Epithelial cell of esophagus (primary cell): ENCODE measurements at places on chromosomes 12 and 14.

GRCh38 chr12:27852117-27852516 lies 72.1 kb upstream of the MANSC4 start:
- DNase-seq: peak; percentile 28

DNA sequence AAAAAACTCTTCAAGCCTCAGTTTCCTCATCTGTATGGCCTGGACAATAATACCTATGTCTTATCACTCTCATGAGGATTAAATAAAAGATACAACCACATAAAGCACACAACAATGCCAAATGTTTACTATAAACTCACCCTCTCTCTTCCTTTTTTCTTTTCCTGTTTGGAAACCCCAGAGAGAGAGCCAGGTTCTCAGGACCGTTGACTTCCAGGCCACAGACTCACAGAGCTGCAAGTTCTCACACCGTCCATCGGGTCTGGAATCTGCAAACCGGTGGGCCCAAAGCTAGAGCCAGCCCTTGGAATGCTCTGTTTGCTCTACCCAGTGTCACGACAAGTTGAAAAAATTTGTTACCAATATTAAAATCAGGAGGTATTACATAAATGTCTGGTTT lies 4.6 kb upstream of the CD4 start:
- DNase-seq: no peak

- DNase-seq: no peak
These were observed 19.2 kb downstream of the SLC7A8 start for GRCh38 chr14:23164250-23164649.

GRCh38 chr12:23290627-23291330 lies 658.7 kb downstream of the SOX5 start:
- no peak for DNase-seq

GRCh38 chr12:68336889-68337303 lies 4.7 kb upstream of the MDM1 start:
- peak; percentile 91 for DNase-seq

DNA sequence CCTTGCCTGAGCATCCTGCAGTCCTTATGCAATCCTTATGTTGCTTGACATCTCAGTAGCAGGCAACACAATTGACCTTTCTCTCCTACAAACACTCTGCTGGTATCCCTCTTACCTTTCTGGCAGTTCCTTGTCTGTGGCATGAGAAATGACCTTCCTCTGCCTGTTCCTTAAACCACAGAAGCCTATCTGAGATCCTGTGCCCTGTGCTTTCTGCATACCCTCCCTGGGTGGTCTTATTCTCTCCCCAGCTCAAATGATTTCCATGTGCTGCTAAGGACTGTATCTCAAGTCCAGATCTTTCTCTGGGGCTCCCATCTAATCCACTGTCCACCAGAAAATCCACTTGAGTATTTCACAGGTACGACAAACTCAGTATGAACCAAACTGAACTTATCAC lies 2.0 kb upstream of the ARHGAP9 start:
- DNase-seq: no peak

- DNase-seq: no peak
These were observed 64.8 kb downstream of the DACT1 start for GRCh38 chr14:58702441-58703160.

- peak; percentile 71 for DNase-seq
These were observed 20.5 kb upstream of the ITPR2 start for GRCh38 chr12:26853303-26854030.
